ENCODE measurements at places on chromosomes 7 and 10.

DNA sequence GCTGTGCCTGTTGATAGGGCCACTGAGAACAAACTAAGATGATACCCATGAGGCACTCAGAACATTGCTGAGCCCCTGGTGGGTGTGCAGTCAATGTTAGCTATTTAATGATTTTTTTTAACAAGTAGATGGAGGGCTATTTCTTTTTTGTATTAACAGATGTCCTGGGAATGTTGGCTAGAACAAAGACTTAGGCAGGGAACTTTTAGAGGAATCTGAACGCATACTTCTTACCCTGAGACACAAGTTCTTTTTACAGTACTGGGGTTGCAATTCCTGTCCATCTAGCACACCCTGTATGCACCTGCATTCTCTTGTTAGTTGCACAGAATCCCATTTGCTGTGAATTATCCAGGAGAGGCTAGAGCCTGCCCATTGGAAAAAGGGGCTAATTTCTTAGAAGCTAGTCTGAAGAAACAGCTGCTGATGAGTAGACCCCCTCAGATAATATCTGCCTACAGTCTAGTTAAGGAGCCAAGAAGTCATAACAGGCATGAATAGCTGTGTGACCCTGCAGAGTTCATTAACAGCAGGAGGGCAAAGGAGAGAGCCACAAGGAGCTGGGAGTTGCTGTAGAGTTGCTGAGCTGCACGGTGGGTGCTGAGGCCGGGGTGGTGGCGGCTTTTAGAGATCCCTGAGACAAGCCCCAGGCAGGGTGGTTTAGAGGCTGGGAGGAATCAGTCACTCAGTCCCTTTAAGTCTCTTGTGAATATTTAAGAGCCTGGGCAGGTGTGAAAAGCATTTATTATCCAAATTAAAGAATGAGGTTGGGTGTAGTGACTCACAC lies 103.7 kb upstream of the FZD8 start:
- DNase-seq = no peak

DNA sequence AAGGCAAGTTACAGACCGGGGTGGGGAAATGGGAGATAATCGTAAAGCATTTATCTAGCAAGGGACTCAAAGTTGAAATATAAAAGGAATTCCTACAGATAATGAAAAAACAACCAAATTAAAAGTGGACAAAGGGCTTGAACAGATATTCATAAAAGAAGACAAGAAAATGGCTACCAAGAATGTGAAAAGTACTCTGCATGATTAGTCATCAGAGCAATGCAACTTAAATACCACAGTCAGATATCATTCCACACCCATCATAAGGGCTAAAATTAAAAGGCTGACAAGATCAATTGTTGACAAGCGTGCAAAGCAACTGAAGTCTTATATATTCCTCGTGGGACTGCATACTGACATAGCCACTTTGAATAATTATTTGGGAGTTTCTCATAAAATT lies 124.6 kb upstream of the RSU1 start:
- DNase-seq = no peak

- no peak for DNase-seq
Measured at GRCh38 chr7:148391591-148391990, 199.0 kb upstream of the C7orf33 start.

GRCh38 chr10:122988501-122988900 lies 8.3 kb downstream of the PSTK start:
- DNase-seq = no peak

DNA sequence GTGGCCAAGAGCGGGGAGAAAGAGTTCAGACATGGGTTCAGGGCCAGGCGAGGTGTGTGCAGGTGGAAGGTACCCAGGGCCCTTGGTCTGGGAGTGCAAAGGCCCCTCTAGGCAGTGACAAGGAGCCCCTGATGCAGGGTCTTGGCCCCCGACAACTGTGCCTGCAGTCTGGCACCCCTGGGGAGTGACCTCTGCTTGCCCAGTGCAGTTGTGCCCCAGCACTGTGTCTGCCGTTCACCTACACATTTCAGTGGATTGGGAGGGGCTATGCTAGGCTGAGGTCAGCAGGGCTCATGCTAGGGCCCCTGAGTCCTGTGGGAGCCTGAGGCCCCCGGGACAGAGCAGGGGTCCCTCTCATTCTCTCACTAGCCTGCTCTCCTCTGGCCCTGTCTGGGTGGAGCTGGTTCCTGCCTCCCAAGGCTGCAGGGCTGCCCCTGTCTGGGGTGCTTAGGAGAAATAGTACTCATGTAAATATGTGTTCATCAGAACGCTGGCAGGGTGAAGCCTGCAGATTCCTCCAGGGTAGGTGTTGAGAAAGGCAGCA lies 550.4 kb downstream of the TCERG1L start:
- DNase-seq = peak; percentile 22

GRCh38 chr7:2049111-2049781 lies 183.5 kb downstream of the MAD1L1 start:
- peak; percentile 50 for DNase-seq

Measured in sigmoid colon (tissue), 7 donors.